Stimulated activated CD8-positive, alpha-beta memory T cell treated with anti-CD3 and anti-CD28 coated beads, Interleukin-15, amount 100 ng/mL, for 24 hours (primary cell): ENCODE measurements at places on chromosomes 3 and 15.

- no peak for DNase-seq
Observed at GRCh38 chr3:133958071-133958805, 62.6 kb upstream of the RAB6B start.

DNA sequence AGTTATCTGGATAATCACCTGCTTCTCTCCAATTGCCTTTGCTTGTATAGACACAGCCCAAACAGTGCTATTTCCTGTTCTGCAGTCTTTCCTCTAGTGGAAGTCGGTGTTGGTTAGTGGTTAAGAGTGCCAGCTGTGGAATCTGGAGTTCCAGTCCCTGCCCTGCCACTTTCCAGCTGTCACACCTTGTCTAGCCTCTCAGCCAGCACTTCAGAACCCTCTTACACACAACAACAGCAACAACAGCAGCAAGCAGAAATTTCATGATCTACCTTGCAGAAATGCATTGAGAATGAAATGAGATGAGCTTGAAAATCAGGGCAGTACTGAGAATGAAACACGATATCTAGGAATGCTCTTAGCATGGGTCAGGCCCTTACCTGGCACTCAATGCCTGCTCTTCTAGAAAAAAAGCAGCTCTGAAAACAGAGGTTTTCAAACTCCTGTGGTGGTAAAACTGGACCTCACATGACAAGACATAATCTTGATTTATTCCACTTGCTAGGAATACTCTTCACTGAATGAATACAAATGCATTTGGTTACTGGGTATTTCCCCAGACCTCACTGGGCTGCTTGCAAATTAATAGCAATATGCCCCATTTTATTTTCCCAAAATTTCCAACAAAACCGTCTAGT lies 3.3 kb upstream of the WNT5A start:
- DNase-seq: no peak

DNA sequence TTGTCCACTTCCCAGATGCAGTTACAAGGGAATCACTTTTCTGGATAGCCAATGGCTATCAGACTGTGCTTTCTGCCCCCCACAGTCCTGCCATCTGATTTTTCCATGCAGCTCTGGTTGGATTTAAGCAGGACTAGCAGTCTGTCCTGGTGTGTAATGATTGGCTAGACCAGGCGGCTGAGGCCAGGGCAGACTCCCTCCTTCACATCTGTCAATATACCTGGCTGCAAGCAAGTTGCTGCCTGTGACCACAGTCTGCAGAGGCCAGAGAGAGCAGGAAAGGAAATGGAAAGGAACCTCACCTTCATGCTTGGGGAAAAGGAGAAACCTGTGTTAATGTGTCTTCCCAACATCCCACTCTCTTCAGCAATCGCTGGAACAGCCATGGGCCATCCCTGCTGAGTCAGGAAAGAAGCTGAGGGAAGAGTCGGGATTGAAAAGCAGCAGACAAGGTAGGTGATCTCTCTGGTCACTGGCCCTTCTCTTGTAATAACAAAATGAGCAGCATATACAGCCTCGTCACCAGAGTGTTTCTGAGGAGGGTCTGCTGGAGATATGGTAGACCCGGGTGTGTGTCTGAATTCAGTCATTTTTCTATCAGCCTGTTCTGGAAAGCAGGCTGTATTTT lies 126.7 kb upstream of the PHLDB2 start:
- DNase-seq: no peak

DNA sequence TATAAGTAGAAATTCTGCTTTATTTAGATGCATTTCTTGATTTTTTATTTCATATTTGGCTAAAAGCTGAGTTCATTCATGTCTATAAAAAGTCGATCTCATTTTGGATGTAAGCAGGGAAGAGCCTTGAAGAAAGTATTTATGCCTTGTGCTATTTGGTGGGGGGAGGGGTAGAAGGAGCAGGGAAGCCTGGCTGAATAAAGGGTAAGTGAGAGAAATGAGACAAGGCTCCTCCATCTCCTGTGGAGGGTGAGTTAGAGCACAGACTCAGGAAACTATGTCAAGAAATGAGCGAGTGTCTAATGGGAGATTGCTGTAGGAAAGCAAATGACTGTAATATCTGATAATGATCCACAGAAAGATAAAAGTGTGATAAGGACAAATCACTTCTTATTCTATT lies 121.8 kb upstream of the ATP11B start:
- no peak for DNase-seq

DNA sequence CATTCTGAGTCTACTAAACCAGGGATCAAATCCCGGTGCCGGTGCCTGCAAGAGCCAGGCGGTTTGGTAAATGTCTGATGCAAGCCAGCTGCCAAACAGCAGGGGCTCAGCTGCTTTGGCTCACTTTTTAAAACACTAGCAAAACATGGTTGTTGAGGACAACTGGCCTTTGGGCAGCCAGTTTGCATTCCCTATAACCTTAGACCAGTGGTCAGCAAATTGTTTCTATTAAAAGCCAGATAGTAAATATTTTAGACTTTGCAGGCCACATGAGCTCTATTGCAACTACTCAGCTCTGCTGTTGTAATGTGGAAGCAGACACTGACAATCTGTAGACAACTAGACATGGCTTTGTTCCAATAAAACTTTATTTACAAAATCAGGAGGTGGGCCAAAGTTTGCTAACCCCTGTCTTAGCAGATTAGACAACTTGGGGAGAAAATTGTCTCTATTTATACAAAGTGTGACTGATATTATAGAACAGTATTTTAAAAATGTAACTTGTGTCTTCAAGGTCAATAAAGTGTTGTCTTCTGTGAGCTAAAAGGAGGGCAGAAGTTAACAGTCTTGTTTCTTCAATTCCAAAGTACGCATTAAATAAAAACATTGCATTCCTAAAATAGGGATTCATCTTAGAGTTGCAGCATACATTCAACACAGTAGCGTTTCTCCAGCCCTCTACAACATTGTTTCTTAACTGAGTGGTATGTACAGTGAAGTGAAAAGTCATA lies 67.6 kb downstream of the SSUH2 start:
- DNase-seq: no peak

DNA sequence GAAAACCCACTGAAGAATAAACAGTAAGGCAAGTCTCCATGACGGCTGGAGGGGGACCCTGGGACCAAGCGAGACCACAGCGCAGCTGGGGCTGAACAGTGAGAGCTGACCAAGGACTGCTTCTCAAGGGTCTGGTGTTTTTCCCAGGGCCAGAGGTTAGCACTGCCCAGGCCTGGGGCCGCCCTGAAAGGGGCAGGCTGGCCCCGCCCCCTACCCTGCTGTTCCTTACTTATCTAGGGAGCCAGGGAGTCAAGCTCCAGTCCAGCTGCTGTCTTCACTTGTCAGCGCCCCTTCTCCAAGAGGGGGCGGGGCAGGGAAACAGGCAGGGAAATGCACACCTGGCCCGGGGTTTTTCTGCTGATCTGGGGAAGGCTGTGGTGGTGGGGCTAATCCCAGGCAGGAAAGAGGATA lies 51.6 kb upstream of the HACD2 start:
- no peak for DNase-seq

DNA sequence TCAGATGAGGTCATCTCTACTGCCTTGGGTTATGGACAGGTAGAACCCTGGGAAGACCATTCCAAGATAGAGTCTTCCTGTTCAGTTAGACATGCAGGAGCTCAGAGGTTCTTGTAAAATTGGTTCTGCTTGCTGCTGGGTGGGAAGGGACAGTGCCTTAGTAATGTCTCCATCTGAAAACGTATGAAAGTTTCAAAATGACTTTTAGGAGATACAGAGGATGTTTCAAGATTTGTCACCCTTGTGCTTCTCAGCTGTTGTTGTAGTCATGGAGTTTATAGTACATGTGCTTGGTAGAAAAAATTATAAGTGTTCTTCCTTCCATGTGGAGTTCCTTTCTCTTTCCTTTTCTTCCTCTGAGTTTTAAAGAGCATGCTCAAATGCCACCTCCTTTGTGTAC lies 885.2 kb upstream of the CFAP20DC start:
- no peak for DNase-seq

- DNase-seq: no peak
Observed at GRCh38 chr3:171345107-171345843, 114.9 kb downstream of the TNIK start.

GRCh38 chr3:187518616-187519015 lies 150.4 kb downstream of the RTP4 start:
- no peak for DNase-seq
